Kidney epithelial cell (primary cell): ENCODE measurements at places on chromosomes 4 and X.

GRCh38 chr4:73245955-73246354, 12.6 kb downstream of the ANKRD17 start:
- no peak for DNase-seq

DNA sequence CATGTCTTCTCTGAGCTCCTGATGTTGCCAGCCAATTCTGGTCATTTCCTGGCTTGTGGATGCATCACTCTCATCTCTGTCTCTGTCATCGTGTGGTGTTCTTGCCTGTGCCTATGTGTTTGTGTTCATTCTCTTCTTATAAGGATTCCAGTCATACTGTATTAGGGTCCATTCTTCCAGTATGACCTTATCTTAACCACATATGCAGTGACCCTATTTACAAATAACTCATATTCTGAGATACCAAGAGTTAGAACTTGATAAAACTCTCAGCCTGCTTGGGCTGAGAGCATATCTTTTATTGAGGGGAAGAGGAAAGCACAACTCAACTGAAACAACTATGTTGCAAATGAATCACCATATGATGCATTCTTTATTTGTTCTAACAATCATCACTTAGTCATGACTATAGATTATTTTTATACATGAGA, 189.0 kb upstream of the ANXA10 start:
- no peak for DNase-seq

- DNase-seq, result no peak
Measured at GRCh38 chr4:163603257-163603656, 108.8 kb downstream of the TMA16 start.

DNA sequence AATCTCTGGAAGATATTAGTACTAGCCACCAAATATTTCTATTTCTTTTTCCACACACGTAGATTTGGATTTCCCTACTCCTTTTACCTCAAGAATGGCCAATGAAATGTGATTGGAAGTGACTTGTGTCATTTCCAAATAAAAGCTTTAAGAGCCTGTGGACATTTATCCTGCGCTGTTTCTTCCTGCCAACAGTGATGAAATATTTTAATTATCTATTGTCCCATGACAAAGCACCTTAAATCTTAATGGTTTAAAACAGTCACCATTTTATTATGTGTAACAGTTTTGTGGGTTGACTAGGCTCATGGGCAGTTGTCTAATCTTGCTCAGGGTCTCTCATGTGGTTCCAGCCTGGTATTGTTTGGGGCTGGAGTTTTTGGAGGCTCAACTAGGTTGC, 3.5 kb upstream of the PGRMC2 start:
- no peak for DNase-seq

DNA sequence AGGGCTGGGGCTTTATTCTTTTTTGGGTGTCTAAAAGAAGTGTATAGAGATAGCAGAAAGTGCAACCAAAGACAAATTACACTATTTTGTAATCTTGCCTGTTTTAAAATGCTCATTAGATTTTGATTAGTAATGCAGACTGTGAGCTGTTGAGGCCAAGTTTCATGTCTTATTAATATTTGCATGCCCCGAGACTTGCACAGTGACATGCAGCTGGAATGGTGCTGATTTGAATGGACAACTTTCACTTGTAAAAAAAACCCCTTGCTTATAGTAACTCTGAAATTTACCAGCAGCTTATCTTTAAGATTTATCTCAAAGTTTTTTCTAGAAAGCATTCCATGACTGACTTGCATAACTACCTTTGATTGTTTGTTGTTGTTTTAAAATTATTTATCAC, 835.1 kb upstream of the IGFBP7 start:
- no peak for DNase-seq

- DNase-seq, result no peak
Measured at GRCh38 chr4:6425336-6425735, 47.1 kb downstream of the PPP2R2C start.

DNA sequence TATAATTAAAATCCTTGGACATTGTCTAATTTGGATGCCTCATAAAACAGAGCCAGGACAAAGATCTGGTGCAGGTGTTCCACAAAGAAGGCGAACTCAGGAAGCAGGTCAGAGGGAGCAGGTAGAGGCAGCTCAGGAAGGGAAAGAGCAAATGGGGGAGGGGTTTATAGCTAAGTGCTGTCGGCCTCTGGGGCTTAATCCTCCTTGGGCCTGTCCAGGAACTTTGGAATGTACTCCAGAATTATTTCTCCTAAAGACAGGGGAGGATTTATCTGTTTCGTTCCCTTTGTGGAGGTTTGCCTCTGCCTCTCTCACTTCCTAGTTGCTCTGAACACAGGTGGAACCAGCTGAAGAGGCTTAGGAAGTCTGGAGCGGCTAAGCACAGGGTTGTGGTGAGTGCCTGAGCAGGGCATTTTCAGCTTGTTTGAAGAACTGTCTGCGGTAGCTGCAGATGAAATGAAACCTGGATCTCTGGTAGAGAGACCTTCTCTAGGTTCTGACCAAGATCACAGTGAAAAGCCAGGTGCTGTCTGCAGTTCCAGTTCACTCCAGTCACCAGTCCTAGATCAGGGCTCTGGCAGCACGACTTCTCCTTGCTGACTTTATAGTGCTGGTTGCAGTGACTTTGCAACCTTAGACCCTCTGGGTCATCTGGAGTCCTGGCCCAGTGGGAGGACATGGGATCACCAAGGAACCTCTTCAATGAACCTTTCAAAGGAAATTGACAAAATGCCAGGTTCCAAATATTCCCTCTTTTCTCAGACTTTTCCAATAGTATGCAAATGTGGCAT, 519.2 kb downstream of the PCDH10 start:
- no peak for DNase-seq

GRCh38 chr4:168849997-168850396, 160.1 kb downstream of the CBR4 start:
- DNase-seq, result no peak

- no peak for DNase-seq
Measured at GRCh38 chr4:175873707-175874106, 61.6 kb upstream of the GPM6A start.

GRCh38 chr4:19309378-19309777, 942.3 kb upstream of the SLIT2 start:
- no peak for DNase-seq
